T1000 (cell line): ENCODE measurements at places on chromosomes 13 and 19.

- no peak for DNase-seq
These were observed 18.6 kb upstream of the LMTK3 start for GRCh38 chr19:48530066-48530720.

GRCh38 chr19:10379880-10380312 is 476 bp downstream of the TYK2 start:
- no peak for DNase-seq

DNA sequence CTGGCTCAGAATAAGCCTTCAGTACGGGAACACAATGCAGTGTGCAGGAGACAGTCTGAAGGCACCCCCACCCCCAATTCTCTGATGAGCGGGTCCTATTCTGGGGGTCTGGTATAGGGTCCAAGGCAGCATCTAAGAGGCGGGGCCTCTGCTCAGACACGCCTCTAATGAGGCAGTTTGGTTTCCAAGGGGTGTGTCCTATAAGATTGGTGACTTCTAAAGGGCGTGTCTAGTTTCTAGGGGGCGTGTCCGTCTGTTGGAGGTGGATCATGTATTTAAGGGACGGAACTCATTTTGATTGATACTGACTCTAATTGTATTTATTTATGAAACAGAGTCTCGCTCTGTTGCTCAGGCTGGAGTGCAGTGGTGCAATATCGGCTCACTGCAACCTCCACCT is 8.7 kb downstream of the FIZ1 start:
- no peak for DNase-seq

DNA sequence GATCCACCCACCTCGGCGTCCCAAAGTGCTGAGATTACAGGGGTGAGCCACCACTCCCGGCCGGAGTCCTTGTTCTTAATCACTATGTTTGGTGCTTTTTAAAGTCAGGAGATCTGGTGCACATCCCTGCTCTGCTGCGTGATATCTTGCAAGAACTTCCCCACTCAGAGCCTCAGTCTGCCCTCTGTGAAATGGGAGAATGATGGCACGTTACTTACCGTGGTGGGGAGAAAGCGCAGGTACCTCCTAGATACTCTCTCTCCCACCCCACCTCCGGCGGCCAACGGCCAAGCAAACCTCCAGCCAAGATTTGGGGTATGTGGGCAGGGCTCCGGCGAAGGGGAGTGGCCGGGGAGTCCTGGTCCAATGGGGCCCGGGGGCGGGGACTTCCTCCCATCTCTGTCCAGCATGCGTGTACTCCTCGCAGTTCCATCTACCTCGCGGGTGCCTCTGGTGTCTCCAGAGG is at the start of gene RYR1:
TSS of gene RYR1 (plus strand) at position 424 of the 466 bp plus-strand sequence. CDS start 139 bp downstream, outside the sequence.
- DNase-seq, result no peak

DNA sequence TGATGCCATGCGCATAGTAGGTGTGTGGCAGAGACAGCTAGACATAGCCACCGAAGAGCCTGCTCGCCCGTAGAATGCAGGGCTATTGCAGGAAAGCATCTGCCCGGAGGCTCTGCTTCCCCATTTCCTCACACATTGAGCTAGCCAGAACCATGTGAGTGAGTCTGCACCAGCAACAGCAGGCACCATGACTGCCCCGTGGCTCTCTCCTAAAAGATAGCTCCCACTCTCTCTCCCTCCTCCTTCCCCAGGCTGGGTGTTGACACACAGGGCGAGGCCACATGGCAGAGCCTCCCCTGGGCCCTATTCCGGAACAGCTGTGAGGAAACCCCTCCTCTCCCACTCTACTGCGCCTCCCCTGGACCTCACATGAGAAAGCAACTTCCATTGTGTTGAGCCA is 52.3 kb upstream of the ATP12A start:
- no peak for DNase-seq

- DNase-seq, result no peak
These were observed 23.3 kb upstream of the GGACT start for GRCh38 chr13:100611678-100612492.

DNA sequence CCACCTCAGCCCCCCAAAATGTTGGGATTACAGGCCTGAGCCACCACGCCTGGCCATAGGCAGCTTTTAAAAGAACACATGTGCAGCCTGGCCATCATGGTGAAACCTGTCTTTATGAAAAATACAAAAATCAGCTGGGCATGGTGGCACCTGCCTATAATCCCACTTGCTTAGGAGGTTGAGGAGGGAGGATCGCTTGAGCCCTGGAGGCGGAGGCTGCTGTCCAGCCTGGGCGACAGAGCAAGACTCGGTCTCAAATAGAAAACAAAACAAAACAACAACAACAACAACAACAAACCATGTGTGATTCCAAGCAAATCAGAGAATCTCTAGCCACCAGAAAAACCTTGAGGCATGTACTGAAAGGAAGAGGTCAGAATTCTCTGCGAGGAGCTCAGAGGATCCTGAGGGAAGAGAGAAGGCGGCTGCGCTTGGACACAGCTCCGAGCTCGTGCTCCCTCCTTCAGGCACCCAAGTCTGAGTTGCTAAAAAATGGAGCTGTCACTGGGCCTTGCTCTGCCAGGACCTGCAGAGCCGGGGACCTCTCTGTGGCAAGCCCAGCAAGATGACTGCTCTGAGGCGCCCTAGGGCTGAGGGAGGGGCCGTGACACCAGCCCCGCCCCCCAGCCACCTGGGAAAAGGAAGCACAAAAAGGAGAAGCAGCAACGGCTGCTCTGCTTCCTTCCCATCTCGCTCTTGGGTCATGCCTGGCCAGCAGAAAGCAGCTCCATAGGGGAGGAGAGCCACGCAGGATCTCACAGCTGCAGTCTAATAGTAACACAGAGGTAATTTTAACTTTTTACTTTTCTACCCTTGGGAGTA is at the start of gene ARL11:
TSS of gene ARL11 (plus strand) at position 677 of the 822 bp plus-strand sequence. CDS start 1,941 bp downstream, outside the sequence.
- no peak for DNase-seq

DNA sequence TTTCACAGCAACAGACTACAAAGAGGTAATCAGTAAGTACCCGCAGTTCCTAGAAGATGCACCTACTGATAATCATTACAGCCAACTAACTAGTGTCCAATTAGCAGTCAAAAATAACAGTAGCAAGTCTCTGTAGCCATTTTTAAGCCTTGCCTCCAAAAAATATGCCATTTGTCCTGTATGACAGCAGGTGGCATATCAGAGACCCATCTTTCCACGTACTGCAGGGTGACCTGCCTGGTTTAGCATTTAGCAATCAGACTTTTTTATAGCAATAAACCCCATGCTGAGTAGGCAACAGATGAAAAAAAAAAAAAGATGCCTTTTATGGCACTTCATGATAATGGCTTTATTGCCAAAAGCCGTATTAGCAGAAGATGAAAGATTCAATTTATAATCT is 155.3 kb upstream of the LSM14A start:
- no peak for DNase-seq

DNA sequence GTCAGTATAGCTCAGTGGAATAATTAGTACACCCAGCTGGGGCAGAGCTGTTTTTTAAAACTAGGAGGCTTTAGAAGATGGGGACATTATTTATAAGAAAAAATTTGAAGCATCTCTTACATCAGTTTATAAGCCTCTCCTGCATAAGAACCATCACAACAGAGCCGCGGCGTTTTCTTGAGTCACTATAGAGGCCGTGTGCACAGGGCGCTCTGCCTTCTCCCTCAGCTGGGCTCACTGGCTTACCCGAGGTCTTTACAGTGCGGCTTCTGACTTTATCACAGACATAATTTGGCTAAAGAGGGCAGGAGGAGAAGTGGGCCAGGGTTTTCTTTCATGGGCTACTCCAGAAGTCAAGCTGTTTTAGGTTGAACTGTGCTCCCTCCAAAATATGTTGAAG is 135.5 kb upstream of the RNF113B start:
- no peak for DNase-seq

GRCh38 chr13:113735750-113736149 is 23.3 kb upstream of the TMEM255B start:
- DNase-seq, result no peak

GRCh38 chr13:20344836-20345490 is 112.8 kb upstream of the GJB6 start:
- DNase-seq, result no peak

- no peak for DNase-seq
These were observed 2.0 kb downstream of the GPR183 start for GRCh38 chr13:99305158-99305557.

- DNase-seq, result no peak
These were observed 310.0 kb downstream of the SHISA2 start for GRCh38 chr13:25741796-25742195.

- no peak for DNase-seq
These were observed 289.8 kb upstream of the DACH1 start for GRCh38 chr13:72156760-72157159.

- DNase-seq, result no peak
These were observed 485.3 kb downstream of the UQCRFS1 start for GRCh38 chr19:28727480-28728159.

DNA sequence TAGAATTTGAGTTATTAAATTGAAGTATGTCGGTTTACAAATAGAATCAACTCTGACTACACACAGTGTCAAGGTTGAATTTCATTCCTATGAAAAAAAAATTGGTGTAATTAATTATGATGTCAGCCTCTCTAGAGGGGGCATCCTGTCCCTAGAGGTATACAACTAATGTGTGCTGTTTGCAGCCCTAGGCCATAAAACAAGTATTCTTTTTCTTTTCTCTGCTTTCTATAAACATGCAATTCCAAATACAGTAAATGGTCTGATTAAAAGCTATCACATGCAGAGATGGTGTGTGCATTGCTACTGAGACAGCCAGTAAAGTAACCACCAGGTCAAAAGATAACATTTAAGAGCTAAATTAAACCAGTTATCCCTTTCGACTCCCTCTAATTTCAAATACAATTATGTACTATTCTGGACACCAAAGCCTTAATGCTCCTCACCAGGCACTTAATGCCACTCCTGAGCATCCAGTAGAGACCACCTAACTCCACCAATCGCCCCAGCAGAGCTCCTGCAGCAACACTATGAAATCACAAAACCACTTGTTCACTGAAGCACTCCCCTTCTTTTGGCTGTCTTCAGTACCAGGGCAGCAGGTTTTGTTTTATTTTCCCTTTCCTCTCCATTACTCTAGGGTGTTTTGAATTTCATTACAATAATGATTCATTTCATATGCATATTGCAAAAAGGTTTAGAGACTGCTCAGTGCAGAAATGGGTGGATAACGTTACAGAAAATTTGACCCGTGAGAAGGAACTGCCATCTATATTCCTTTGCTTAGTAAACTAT is 426.9 kb downstream of the PCDH9 start:
- DNase-seq, result no peak

GRCh38 chr13:50909605-50910484 is at the start of gene RNASEH2B:
Gene RNASEH2B (plus strand): TSS chr13:50909791. CDS start chr13:50910077, 286 bp downstream.
- DNase-seq, result no peak
